Activated naive CD4-positive, alpha-beta T cell treated with anti-CD3 and anti-CD28 coated beads, Interleukin-2, amount 50 U/mL, for 72 hours (primary cell): ENCODE measurements at places on chromosomes 4 and X.

- DNase-seq: no peak
Observed at GRCh38 chr4:122602277-122603142, 18.4 kb downstream of the IL21 start.

- no peak for DNase-seq
Observed at GRCh38 chr4:81130569-81130968, 84.5 kb downstream of the PRKG2 start.

GRCh38 chr4:46698891-46699290 is 210.2 kb downstream of the COX7B2 start:
- no peak for DNase-seq

DNA sequence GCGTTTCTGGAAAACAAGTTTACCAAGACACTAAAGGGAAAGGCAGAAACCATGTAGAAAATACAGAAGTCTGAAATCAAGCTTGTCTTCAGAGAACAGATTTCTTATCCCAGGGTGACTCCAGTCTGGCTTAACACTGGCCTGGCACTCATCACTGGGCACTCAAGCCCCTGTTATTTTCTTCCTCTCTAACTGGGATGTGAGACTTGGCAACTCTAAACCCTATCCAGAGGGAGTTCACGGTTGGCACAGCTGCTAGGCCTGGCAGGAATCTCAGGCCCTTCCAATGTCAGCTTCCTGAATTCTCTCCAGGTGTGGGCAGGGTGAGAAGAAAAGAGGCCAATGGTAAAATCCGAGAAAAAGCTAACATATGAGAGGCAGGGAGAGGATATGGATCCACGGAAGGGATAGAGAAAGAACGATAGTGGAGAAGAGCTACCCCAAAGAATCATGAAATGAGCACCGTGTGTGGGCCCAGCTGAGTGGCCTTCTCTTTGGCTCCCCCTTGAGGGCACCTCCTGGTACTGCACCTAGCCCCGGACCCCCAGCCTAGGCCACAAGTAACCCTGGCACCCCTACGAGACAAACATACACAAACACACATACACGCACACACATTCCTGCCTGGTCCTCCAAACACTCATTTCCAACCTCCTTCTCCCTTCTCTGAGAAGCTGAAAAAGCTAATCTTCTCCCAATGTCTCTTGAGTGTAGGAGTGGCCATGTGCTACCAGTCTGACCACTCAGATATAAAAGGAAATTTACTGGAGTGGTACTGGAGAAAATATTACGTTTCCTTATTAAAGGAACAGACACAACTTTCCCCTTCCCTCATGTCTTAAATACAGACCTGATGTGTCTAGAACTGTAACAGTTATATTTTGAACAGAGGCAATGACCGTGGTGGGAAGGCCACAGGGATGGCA is 16.6 kb upstream of the PTCHD1 start:
- no peak for DNase-seq

- DNase-seq: no peak
Observed at GRCh38 chrX:2656257-2656836, 34.7 kb upstream of the CD99 start.

DNA sequence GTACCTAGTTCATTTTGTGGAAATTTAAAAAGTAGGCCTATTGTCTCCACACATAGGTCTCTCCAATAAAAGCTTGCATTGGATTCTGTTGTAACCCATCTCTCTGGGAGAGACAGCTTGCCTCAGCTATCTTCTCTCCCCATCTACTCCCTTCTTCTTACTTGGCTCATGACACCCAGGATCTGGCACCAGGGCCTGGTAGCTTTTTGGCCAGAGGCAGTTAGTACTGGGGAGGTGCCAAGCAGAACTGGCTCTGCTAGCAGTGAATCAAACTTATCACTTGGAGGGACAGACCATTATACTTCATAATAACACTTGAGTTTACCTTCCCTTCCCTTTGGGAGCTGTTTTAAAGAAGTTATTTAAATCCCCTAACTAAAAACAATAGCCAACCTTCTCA is 31.8 kb downstream of the PLAC1 start:
- no peak for DNase-seq

DNA sequence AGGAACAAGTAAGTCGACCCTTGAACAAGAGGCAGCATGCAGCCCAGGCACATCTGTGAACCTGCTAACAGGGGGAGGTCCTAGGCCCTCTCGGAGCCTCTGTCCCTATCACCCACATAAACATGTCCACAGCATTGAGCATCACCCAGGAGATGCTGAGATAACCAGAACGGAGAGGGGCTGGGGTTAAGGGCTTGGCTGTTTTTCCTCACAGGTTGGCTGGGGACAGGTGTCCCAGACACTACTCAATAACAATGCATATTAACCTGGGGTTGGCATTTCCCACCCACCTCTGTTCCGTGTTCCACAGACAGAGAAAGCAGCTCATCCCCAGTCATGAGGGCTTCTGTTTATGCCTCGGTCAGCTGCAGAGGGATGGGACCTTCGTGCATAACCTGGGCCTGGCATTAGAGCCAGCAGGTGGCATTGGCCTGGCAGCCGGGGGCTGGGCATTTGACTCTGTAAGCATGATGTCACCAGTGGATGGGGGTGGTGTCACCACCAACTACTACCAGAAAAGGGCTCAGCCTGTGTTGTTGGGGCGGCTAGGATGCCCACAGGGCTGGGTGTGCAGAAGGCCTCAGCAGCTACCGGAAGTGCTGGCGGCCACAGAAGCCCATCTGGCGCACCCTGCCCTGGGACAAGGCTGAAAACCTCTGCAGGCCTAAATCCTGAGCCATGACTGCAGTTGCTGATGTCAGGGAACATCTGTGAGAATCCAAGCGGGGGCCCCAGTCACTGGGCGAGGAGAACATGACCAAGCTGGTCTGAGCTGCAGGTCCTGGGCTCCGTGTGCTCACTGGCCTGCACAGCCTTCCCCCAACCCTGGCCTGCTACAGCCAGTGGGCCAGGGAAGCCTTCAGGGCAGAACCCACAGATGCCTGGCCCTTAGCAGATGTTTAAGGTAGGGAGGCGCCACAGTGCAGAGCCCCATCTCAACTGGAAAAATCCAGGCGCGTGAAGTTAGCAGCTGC is 351.4 kb downstream of the NR3C2 start:
- no peak for DNase-seq

GRCh38 chrX:78283511-78283910 is 43.9 kb downstream of the CYSLTR1 start:
- DNase-seq: no peak

DNA sequence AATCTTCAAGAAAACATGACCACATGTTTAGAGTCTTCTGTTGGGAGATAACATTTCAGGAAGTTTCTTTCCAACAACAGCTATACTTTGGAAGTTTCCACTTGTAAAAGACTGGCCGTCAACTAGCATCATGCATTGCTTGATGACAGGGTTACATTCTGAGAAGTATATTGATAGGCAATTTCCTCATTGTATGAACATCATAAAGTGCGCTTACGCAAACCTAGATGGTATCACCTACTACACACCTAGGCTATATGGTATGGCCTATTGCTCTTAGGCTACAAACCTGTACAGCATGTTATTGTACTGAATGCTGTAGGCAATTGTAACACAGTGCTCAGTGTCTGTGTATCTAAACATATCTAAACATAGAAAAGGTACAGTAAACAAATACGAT is 25.4 kb upstream of the CD40LG start:
- no peak for DNase-seq

- no peak for DNase-seq
Observed at GRCh38 chrX:48974574-48974973, 2.9 kb upstream of the KCND1 start.

- DNase-seq: no peak
Observed at GRCh38 chr4:79948261-79948660, 124.8 kb downstream of the ANTXR2 start.

GRCh38 chr4:141999446-142000143 is 363.2 kb downstream of the IL15 start:
- DNase-seq: no peak

GRCh38 chrX:49725923-49726904 is 30.4 kb upstream of the PAGE1 start:
- DNase-seq: no peak

DNA sequence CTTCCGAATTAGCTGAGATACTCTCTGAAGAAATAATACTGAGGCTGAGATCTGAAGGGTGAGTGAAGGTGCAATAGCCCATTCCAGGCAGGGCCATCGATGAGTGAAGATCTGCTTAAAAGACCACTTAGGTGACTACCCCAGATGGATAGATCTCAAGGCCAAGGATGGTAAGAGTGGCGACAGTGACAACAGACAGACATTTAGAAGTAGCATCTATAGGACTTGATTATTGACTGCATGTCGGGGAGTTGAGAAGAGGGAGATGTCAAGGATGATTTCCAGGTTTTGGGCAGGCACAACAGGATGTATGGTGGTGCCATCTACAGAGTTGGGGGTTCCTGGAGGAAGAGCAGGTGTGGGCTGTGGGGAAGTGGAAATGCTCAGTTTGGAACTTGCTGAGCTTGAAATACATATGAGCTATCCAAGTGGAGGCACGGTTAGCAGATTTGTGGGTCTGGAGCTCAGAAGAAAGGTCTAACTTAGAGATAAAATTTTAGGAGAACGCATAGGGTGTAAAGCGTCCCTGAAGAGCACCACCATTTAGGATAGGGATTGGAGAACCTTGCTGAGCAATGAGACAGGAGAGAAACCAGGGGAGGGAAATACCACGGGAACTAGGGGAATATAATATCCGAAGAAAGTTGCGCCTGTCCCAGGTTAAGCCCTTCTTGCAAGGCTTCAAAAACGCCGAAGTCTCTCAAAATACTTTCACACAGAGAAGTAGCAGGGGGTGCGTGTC is 688 bp downstream of the UFSP2 start:
- DNase-seq: no peak

DNA sequence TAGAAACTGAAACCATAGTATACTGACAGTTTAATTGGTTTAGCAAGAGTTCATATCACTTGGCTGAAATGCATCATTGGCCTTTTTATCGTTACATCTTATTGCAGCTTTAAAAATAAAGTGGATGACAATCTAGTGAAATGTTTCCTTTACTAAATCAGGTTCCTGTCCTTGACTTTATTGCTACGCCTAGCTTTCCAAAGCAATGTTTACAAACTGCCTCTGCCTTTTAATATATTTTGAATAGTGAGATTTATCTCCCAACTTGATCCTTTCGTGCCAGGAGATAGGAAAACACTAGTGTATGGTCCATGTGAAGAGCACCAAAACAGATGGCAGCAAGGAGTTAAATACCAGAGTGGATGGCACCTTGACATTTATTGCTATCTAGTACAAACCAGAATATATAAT is 67.0 kb downstream of the GPC3 start:
- DNase-seq: no peak

DNA sequence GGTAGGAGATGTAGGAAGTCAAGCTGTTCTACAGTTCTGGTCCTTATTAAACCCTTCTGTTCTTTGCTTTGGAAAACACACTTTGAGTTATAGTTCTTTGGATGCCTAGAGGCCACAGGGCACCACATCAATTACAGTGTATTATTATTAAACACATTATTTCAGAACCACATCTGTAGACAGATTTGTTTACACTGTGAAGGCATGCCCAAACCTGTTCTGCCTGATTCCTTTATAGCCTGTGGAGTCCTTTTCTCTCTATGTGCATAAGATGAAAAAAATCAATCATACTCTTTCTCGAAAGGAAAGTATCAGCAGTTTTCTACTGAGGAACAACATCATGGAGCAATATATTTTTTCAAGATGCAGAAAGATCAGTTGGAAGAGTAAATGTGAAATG is 371.3 kb upstream of the INTU start:
- no peak for DNase-seq

DNA sequence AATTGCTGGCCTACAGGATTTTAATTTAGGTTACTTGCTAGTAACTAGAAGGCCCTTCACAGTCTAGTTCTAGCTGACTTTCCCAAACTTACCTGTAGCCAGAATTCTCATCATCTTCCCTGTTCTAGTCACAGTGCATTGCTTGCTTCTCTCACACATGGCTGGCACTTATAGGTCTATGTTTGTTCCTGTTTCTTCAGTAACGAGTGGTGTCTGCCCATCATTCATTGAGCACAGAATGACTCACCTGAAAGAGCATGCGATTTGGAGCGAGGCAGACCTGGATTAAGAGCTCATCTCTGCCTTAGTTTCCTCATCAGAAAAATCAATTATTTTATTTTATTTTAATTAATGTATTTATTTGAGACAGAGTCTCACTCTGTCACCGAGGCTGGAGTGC is 201.7 kb upstream of the ANK2 start:
- no peak for DNase-seq

DNA sequence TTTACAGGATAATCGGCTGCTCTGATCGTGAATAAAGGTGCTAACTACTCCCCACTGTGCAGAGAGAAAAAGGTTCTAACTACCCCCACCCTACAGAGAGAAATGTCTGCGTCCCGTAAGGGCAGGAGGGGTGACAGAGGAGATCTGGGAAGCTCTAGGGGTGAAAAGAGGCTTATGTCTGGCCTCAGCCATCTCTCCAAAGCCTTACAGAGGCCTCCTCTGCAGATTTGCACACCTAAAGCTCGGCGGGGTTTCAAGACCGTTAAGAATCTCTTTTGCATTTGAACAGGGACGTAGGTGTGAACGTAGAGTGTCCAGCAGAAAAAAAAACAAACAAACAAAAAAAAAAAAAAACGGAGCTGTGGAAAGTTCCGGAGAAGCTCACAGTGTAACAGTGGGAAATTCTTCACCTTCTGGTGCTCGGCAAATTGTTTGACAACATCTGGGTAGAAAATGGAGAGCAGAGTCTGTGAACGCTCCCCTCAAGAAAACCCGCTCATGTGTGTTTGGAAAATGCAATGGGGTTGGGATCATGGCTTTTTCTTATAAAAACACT is 161.0 kb downstream of the SHOX start:
- DNase-seq: no peak

DNA sequence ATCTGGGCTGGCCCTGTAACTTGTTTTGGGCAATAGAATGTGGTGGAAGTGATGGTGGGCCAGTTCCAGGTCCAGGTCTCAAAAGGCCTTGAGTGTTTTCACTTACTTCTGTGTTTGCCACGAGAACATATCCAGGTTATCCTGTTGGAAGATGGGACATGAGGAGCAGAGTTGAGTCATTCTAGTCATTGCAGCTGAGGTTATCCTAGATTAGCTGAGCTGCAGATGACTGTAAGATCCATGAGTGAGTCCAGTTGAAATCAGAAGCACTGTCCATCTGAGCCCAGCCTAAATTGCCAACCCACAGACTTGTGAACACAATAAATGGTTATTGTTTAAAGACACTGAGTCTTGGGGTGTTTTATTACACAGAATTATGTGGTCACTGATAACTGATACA is 45.3 kb upstream of the RPS6KA3 start:
- DNase-seq: no peak
